Stimulated activated CD8-positive, alpha-beta memory T cell treated with anti-CD3 and anti-CD28 coated beads, Interleukin-7, amount 100 ng/mL, for 1 hour (primary cell): ENCODE measurements at places on chromosomes 3 and 15.

DNA sequence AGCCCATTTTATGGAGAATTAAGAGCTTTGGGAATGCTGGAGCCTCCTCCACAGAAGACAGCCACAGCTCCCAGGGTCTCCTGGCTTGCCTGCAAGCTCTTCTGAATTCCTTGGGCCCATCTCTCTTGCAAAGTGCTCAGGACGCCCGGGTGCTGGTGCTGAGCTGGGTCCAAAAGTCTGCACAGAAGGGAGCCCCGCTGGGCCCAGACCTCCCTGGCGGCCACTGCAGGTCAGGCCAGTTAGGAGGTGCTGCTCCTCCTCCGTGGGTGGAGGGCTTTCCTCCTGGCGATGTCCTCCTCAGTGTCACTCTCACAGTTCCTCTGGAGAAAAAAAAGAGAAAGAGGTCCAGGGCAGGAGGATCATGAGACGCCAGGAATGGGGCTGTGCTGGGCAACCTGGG is 74.5 kb upstream of the HERC1 start:
- no peak for DNase-seq

DNA sequence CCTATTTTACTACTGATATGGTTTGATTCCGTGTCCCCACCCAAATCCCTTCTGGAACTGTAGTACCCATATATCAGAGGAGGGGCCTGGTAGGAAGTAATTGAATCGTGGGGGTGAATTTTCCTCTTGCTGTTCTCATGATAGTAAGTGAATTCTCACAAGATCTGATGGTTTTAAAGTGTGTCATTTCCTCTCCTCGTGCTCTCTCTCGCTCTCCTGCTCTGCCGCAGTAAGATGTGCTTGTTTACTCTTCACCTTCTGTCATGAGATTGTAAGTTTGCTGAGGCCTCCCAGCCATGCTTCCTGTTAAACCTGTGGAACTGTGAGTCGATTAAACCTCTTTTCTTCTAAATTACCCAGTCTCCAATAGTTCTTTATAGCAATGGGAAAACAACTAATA is 81.2 kb upstream of the ZBTB20 start:
- DNase-seq, result no peak

- no peak for DNase-seq
These were observed 168.3 kb downstream of the SLCO3A1 start for GRCh38 chr15:92021792-92022191.

DNA sequence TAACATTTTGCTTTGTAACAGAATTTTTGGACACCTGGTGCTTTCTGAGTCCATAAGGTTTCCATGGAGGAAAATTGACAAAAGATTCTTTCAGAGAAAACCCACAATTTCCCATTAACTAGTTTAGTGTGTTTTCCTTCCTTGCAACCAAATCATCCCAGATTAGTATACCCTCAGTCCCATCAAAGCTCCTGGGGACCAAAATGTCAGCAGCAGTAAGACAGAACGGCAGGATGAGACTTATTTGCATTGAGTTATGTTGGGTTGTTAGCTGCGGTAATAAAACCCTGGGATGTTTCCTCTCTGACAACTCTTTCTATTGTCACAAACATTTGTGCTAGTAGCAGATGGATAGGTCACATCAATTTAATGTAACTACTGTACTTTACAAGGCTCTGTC is 32.4 kb upstream of the VPS33B start:
- DNase-seq, result no peak

GRCh38 chr3:8604006-8604405 is 40.6 kb downstream of the SSUH2 start:
- DNase-seq, result no peak

GRCh38 chr15:37693926-37694325 is 240.5 kb upstream of the TMCO5A start:
- no peak for DNase-seq

- no peak for DNase-seq
These were observed 193.1 kb downstream of the OTOL1 start for GRCh38 chr3:161689584-161690298.

DNA sequence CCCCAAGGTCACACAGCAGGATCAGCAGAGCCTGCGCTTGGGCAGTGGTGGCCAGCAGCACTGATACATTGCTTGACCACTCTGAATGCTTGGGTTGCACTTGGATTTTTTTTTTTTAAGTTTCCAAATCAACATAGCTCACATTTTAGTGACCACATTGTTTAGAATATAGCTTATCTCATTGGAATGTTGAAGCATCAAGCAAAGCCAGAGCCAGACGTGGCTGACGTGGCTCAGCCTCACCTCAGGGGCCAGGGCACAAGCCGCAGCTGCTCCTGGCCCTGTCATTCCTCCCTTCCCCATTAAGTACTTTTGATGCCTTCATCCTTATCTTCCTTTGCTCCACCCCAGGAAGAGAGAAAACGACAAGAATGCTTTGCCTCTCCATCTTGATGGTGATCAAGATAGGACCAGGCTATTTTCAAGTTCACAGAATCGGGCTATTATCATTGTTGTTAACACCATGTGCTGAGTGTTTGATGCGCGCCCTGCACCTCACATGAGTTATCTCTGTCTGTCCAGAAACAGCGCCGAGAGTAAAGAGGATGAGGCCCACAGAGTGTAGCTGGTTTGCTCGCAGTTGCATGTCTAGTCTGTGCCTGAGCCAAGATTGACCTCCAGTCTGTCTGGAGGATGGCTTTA is 75.8 kb downstream of the AAGAB start:
- no peak for DNase-seq

DNA sequence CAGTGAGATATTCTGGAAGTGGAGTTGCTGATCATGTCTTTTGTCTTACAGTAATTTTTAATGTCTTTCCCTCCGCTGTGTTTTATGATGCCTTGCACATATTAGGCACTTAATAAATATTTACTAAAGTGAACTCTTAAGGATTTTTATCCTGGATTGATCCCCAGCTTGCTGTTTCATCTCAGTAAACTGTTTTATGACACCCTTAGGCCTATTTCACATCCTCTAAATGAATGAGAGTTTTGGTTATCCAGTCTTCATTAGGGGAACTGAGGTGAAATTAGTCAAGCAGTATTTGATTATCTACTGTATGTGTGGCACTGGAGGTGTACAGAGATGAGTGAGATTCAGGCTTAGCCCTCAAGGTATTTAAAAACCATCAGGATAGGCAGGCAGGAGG is 19.8 kb downstream of the CHCHD6 start:
- DNase-seq, result no peak

DNA sequence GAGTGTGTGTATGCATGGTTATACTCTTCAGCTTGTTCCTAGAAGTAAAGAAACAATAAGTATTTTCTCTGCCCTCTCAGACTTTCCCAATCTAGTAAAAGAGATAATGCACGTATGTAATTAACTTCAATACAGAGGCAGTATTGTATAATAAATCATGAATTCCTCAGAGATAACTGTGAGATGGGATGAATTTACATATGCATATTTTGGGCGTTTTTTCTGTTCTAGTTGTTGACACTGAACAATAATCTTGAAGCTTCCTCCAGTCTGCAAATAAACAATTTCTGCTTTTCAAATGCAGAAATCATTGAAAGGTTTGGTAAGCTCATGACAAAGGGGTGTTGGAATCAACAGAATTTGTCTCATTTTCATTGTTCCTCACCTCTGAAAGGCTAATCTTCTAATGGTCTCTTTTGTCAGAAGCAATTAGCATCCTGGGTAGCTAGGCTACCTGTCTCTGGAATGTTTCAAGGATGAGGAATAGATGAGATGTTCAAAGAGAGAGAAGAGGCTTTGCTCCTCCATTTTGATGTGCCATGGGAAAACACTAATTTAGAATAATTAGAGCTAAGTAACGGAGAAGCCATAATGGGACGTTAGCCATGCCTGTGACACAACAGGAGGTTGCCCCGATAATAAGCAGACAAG is 43.3 kb upstream of the SIAH2 start:
- DNase-seq, result no peak

DNA sequence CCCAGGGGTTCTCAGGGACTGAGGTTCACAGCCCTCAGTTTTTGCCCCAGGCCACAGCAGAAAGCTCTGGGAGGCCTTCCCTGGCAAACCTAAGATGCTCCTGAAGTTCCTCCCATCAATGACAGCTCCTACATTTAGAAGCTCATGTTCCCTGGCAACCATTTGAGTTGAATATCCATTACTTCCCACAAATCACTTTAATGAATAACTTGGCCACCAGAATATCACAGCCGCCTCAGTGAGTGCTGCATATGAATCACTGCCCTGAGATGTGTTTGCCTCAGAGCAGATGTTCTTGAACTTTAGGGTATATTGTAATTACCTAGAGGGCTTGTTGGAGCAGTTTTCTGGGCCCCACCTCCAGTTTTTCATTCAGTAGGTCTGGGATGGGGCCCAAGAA is 27.4 kb downstream of the SLCO2A1 start:
- DNase-seq, result no peak

DNA sequence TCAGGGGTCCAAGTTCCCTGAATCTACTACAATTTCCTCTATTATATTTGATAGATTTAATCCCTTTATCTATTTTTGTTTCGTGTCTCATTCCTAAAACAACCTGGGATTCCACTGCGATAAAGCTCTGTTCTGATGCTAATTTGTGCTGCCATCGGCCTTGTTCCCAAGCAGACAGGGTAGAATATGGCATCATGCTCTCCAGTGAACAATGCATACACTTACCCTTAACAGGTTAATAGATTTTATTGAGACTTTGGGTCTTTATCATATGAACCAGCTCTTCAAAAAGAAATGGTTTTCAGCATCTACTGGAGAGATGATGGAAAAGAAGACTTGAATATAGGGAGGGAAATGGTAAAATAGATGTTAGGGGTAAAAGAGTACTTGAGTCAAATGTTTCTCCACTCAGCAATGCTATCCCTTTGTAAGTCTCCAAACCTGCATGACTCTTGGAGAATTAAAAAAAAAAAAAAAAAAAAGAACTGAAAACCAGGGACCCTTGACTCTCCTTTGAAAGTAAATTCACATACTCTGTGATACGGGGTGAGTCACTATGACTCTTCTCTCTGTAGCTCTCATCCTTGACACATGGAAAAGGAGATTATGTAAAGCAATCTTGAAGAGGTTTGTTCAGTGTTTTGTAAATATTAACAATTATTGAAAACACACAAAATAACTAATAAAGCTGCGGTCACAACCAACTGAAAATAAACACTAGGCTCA is 268.8 kb downstream of the ZBTB20 start:
- no peak for DNase-seq

DNA sequence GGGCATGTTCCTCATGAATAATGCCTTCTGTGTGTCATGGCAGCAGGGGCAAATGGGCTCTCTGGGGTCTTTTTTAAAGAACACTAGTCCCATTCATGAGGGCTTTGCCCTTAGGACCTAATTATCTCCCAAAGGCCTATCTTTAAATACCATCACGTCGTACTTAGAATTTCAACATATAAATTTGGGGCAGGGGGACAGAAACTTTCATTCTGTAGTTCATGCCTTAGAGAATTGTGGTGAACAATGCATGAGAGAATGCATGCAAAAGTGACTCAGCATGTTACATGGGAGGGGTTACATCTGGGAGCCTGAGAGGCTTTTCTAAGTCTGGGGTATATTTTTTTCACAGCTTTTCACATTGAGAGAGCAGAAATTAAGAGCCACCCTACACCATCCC is 208.5 kb upstream of the ROPN1 start:
- DNase-seq, result no peak

GRCh38 chr3:197372047-197372661 is 73.7 kb upstream of the DLG1 start:
- no peak for DNase-seq

- DNase-seq, result no peak
These were observed 45.2 kb downstream of the CMC1 start for GRCh38 chr3:28286595-28286994.

- DNase-seq, result no peak
These were observed 88.6 kb downstream of the P3H2 start for GRCh38 chr3:190031887-190032752.

GRCh38 chr3:190556351-190556750 is 42.5 kb downstream of the IL1RAP start:
- DNase-seq, result no peak

- DNase-seq, result no peak
These were observed 115.4 kb upstream of the GBE1 start for GRCh38 chr3:81876826-81877225.

DNA sequence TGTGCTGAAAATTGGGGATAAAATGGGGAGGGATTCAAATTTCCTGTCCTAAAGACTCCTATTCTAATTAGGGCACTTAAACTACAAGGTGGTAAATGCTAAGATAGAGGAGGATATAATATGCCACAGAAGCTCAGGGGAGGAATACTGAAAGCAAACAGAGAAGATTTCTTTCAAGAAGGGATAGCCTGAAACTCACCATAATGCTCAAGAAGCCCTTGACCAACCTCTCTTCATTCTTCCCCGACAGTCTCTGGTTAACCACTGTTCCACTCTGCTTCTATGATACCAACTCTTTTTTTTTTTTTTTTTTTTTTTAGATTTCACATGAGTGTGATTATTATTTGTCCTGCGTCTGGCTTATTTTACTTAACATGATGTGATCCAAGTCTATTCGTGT is 398.2 kb upstream of the FRG2C start:
- DNase-seq, result no peak

DNA sequence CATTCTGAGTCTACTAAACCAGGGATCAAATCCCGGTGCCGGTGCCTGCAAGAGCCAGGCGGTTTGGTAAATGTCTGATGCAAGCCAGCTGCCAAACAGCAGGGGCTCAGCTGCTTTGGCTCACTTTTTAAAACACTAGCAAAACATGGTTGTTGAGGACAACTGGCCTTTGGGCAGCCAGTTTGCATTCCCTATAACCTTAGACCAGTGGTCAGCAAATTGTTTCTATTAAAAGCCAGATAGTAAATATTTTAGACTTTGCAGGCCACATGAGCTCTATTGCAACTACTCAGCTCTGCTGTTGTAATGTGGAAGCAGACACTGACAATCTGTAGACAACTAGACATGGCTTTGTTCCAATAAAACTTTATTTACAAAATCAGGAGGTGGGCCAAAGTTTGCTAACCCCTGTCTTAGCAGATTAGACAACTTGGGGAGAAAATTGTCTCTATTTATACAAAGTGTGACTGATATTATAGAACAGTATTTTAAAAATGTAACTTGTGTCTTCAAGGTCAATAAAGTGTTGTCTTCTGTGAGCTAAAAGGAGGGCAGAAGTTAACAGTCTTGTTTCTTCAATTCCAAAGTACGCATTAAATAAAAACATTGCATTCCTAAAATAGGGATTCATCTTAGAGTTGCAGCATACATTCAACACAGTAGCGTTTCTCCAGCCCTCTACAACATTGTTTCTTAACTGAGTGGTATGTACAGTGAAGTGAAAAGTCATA is 67.6 kb downstream of the SSUH2 start:
- DNase-seq, result no peak

DNA sequence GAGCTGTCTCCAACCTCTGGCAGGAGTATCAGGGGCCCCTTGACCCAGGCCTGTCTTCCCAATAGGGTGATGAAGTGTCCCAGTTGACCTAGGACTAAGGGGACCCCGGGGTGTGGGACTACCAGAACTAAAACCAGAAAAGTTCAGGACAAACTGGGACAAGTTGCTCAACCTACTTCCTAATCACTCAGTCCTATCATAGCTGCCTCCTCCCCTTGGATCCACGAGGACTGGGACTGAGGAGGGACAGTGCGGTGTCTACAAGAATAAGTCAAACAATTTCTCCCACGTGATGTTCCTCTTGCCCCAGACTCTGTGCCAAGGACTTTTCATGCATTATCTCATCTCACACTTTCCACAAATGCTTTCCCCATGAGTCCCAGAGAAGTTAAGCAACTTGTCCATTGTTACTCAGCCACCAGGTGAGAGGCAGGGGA is 49.4 kb upstream of the SLCO2A1 start:
- no peak for DNase-seq
